ENCODE measurements at places on chromosomes 7 and 10. TPM values are rescaled to one million over a fixed set of nuclear protein-coding genes. Genes with fewer than 3 reads are reported as not detected.

Gene LRRC18
- not detected for total RNA-seq

Gene GIMAP8
- 0.19 TPM for total RNA-seq

Gene TFPI2
- 227 TPM for total RNA-seq

Gene MYH16
- total RNA-seq, result 1.1 TPM

Gene TRIL
- not detected for total RNA-seq

Gene TAS2R41
- total RNA-seq, result not detected

Gene RHBDD2
- 26.7 TPM for total RNA-seq

Gene VSTM2A
- not detected for total RNA-seq

Gene AGR3
- not detected for total RNA-seq

Gene SEMA3E
- total RNA-seq, result 0.23 TPM

Gene POU6F2
- total RNA-seq, result not detected

Gene CALML5
- not detected for total RNA-seq

Gene FEZF1
- total RNA-seq, result not detected

Gene TYW1
- 11.6 TPM for total RNA-seq

Gene KCNK18
- not detected for total RNA-seq

Gene SDHAF3
- 33.8 TPM for total RNA-seq

Gene SEMA3D
- total RNA-seq, result 0.04 TPM

Gene SMKR1
- total RNA-seq, result not detected

Gene HSPA12A
- total RNA-seq, result 3.7 TPM

Gene SDK1
- total RNA-seq, result 1.6 TPM

Gene ASZ1
- total RNA-seq, result not detected

Gene CCDC172
- total RNA-seq, result not detected

Gene RBP3
- total RNA-seq, result not detected

Gene PILRA
- not detected for total RNA-seq

Gene GBX1
- not detected for total RNA-seq

Gene TYSND1
- 23.5 TPM for total RNA-seq

Gene AKR1C2
- total RNA-seq, result 7.4 TPM

Gene GHRHR
- not detected for total RNA-seq

Gene SND1
- total RNA-seq, result 242 TPM

Gene NUDT5
- 85.2 TPM for total RNA-seq

Gene TMEM273
- not detected for total RNA-seq

Gene PTN
- total RNA-seq, result not detected
